ENCODE measurements at places on chromosomes 2 and 18.

GRCh38 chr2:75208738-75209137 lies 9.4 kb upstream of the TACR1 start:
- no peak for DNase-seq

GRCh38 chr2:136764452-136765255 lies 691 bp upstream of the THSD7B start:
- no peak for DNase-seq

DNA sequence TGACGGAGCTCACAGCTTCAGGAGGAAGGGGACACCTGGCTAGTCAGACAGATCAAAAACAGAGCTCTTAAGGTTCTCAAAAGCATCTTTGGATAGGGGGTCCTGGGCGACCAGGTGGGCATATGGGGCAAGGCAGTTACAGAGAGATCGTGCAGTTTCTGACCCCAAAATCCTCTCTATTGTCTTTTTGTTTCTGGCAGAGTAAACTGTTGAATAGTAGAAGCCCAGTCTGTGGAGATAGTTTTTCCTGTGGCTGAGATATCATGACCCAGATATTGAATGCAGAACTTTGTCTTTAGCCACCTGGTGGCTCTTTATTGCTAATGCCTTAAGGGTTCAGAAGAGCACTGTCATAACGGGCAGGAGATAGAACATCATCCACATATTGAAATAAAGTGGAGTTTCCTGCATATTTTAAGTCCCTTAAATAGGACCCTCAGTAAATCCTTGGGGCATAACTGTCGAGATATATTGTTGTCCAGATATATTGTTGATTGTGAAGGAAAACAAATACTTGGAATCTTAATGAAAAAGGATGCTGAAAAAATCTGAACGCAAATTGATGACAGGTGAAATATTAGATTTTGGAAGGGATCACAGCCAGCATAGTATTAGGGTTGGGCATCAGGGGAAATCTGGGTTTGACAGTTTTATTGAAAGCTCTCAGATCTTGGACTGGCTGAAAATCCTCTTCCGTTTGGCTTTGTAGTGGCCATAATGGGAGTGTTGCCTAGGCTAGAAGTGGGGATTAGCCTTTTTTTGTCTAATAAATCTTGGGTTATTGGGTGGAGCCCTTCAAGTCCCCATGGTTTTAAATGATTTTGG lies 14.1 kb upstream of the ZDBF2 start:
- no peak for DNase-seq

DNA sequence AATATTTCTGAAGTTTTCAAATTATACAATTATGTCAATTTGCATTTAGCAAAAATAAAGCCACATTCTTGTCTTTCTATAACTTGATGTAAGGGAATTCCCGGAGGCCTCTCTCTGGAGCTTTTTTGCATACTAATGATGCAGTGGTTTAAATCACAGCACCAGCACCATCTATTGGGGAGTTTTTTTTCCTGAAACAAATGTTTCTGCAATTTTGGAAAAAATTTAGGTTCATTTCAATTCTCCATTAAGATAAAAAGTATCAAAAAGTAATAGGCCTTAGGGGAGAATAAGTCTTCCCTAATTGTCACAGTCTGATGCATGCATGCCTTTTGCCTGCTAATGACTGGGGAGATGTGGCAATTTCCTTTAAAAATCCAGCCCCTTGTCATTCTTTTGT lies 13.5 kb downstream of the CBLN2 start:
- DNase-seq, result no peak

GRCh38 chr2:106053116-106053515 lies 141.0 kb downstream of the UXS1 start:
- peak; percentile 26 for DNase-seq

GRCh38 chr2:70551167-70551566 lies 2.5 kb downstream of the TGFA start:
- no peak for DNase-seq

DNA sequence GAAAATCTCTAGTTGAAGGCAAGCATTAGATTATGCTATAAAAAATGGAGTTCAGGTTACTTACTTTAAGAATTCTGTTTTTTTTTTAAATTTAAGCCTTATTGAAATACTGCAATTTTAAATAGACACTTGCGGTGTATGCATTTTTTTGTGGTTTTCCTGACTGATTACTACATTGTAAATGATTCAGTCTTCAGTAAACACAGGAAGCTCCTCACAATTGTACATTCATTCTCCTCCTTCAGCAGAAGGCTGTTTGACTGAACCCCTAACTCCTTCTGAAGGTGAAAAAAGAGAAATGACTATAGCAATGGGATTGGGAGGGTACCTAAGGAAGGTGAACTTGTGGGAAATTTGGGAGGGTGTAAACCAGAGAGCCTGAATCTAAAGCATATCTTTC lies 136.1 kb downstream of the GCA start:
- no peak for DNase-seq

DNA sequence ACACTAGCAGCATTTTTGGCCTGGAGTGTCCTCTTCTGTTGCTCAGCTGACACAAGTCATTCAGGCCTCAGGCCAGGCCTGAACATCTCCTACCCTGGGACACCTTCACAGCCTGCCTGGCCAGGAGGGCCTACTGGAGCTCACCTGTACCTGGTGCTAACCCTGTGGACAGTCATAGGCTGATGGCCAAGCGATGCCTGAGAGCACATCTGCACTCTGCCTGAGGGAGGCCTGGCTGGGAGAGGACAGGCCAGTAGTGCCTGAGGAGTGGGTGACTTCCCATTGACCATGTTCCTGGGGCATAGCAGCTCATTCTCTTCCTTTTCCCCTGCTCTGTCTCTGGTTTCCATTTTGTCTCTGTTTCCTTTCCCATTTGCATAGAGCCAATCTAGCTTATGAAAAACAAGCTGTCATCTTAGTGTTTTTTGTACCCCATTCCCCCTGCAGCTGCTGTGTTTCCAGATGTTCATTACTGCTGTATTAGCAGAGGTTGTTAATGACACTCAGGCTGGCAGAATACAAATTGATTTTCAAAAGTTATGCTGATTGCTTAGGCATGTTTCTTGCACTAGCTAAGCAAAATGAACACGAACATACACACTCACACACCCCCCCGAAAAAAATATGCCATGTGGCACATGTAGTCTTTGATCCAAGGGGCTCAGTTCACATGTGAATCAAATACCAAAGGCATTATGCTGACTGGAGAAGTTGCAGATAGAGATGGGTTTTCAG lies 149.7 kb upstream of the HS6ST1 start:
- DNase-seq, result no peak

GRCh38 chr2:9629222-9630116 lies 1.3 kb downstream of the YWHAQ start:
- DNase-seq, result peak; percentile 42

DNA sequence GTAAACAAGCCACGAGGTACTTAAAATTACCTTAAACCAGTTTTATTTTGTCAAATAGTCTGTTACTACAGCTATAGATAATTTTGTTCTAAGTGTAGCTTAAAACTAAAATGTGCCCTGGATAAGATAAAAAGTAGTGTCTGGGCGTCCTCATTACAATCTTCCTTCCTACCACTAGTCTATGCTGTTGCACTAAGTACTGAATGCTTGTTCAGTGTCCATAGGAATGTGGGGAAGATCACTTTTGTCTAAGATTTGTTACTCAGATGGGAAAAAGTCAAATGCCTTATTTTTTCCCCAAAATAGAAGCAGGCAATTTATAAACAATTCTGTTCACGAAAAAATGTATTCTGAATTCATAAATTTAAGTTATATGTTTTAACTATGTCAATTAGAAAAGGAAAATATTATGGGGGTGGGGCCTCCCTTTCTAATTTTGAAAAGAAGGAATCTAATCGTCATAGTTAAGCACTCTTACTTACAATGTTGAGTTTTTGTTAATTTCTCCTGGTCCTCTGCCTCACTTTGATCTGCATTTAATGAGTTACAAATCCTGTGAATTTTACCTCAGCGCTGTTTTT lies 140.4 kb upstream of the VRK2 start:
- peak; percentile 46 for DNase-seq

DNA sequence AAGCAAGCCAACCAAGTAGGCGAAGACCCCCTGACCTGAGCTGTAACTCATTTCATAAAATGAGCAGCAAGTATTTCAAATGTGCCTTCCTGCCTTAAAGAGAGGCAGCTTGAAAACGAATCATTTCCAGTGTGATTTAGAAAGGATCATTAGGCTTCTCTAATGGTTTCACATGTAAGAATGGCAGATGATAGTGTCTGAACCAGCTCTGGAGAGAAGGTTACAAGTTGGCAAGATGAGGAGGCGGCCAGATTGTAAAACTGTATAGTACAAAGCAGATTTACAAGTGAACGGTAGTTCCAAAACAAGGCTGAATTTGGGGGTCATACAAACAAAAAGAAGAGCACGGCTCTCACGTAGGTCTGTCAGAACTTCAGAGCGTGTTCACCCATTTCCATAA lies 132.4 kb downstream of the ZNF516 start:
- DNase-seq, result no peak

- DNase-seq, result no peak
Observed at GRCh38 chr2:64819361-64819760, 165.6 kb upstream of the SERTAD2 start.

- no peak for DNase-seq
Observed at GRCh38 chr2:172089005-172089504, 3.7 kb downstream of the DLX1 start.

- no peak for DNase-seq
Observed at GRCh38 chr2:43642363-43642762, 5.3 kb downstream of the PLEKHH2 start.

DNA sequence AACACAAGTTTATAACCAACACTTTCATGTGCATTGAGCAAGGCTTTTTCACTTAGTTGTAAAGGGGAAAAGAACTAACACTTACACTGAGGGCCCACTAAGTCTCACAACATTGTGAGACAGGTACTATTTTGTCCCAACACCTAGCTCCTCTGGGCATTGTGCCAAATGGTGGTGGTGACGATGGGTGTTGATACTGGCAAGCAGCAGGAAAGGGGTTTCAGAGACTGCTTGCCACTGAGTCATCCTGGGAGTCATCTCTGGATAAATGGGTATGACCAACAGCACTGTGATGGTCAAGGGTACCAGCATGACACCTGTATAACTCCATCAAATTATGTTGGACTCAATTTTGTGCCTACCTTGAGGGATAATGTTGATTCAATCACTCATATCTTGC lies 138.8 kb upstream of the ITGA6 start:
- DNase-seq, result peak; percentile 44

- no peak for DNase-seq
Observed at GRCh38 chr18:56083097-56083521, 495.1 kb upstream of the TCF4 start.

All from CD4-positive, alpha-beta T cell treated with Interleukin-21 for 1 hour (primary cell).